Activated CD4-positive, alpha-beta T cell treated with anti-CD3 and anti-CD28 coated beads, Interleukin-2, amount 50 U/mL, for 24 hours (primary cell): ENCODE measurements at places on chromosomes 11 and 22.

DNA sequence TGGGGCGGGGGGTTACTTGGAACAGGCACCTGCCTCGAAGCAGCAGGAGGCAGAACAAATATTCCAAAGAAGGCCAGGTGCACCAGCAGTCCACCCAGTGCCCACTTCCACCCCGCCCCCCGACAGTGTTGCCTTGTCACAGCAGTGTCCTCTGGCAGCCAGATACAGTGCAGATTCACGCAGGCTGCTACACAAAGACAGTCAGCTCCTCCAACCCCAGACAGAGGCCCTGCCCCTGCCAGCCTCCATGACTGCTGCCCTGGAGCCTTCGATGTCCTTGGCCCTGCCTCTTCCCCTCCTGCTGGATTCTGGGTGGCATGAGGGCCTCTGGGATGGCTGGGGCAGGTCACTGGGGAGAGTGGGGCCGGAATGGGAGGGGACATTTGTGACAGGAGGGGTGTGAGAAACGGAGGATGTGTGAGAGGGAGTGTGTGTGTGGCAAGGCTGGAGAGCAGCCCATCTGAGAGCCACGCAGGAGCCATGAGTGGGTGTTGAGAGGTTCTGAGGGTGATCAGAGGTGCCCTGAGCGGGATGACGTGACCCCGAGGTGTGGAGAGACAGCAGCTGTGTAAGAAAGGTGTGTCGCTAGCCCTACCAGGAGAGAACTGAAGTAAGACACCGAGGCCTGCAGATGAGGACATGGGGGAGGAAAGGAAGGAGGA is 173.7 kb downstream of the CEP164 start:
- DNase-seq = no peak

GRCh38 chr11:118882491-118882890 is 1.2 kb upstream of the CXCR5 start:
- DNase-seq = no peak

DNA sequence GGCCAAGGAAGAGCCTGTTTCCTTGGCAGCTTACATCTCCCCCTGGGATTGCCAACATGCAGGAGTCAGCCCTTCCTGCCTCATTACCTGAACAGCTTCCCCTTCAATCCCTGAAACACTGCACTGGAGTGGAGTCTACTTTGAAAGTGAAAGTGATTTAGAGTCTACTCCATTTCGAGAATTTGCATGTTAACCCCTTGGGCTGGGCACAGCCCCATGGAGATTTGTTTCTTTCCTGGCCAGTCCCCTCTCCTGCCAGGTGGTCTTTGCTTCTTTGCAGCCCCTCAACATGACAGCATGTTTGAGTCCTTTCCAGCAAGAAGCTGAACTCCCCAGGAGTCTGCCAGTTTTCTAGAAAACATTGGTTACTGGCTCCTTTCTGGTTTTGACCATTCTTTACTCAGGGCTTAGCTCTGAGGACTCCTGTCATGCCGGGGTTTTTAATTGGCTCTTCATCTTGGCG is 59.9 kb downstream of the TRAF6 start:
- no peak for DNase-seq

DNA sequence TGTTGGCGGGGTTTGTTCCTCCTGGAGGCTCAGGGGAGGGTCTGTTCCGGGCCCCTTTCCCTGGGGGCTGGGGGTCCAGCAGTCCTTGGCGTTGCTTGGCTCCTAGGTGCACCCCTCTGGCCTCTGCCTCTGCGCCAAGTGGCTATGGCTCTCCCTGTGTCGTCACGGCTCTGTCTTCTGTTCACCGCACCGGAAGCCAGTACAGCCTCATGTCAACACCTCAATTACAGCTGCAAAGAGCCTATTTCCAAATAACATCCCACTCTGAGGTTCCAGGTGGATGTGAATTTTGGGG is 64.8 kb downstream of the CELSR1 start:
- DNase-seq = no peak

- DNase-seq = no peak
Observed at GRCh38 chr11:73155102-73155501, 13.0 kb upstream of the FCHSD2 start.

GRCh38 chr11:105979997-105980703 is 41.9 kb downstream of the MSANTD4 start:
- DNase-seq = no peak

GRCh38 chr11:72102631-72102945 is 509 bp downstream of the LAMTOR1 start:
- DNase-seq = no peak

DNA sequence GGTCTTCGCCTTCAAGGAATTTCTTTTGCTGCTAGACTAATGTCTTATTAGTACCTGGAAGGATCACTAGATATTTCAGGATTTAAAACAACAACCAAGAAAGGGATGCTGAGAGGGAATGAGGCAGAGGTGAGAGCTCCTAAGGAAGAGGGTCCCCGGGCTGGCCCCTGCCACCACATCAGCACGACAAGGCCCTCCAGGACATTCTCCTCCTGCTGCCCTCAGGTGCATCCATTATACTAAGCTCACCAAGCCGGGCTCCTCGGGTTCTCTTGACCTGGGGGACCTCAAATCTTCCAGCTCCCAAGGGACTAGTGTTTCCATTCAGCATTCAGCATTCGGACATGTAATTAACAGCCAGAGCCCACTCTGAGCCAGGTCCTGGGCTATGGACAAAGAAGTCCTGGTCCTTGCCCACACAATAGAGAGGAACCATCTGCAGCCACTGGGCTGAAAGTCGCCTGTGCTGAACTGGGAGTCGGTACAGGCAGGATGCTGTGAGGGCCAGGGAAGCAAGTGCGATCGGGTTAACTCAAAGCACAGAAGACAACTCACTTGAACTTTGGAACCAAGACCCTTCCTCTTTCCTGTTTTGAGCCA is 29.4 kb upstream of the OAF start:
- no peak for DNase-seq

DNA sequence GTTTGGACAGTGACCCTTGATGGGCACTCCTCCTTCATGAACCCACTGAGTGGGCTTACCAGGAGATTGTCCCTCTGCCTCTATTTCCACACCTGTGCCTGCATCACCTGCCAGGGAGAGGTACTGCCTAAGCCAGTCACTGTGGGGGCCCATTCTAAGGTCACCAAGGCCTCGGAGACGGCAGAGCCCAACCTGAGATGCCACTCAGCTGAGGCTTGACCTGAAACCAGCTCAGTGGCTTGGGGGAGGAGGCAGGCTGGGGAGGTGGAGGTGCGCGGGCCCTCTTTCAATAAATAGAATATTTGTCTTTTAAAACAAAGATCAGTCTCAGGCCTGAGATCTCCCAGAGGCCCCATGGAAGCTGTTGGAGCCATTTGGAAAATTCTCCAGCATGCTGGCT is 84.5 kb downstream of the DHCR7 start:
- no peak for DNase-seq

GRCh38 chr11:6604790-6605189 is 1.2 kb downstream of the ILK start:
- DNase-seq = no peak

- DNase-seq = peak; percentile 15
Observed at GRCh38 chr22:23376256-23376655, 195.9 kb downstream of the BCR start.

GRCh38 chr11:57601297-57601696 is 3.8 kb downstream of the SERPING1 start:
- no peak for DNase-seq

GRCh38 chr11:47732271-47732670 is 17.1 kb upstream of the AGBL2 start:
- no peak for DNase-seq

DNA sequence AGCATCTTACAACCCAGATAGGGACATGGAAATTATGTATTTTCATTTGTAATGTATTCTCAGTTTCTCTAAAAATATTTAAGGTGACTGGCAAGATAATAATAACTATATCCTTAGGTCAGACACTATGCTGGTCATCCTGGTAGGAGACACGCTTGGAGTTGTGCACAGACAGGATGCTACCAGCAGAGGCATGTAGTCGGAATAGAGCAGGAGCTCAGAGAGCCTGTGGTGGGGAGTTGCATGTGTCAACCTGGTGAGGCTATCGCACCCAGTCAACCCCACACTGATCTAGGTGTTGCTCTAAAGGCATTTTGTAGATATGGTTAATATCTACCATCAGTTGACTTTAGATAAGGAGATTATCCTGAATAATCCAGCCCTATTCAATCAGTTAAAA is 318.5 kb downstream of the MIAT start:
- no peak for DNase-seq

- peak; percentile 37 for DNase-seq
Observed at GRCh38 chr22:25062386-25063085, 110.0 kb downstream of the KIAA1671 start.

DNA sequence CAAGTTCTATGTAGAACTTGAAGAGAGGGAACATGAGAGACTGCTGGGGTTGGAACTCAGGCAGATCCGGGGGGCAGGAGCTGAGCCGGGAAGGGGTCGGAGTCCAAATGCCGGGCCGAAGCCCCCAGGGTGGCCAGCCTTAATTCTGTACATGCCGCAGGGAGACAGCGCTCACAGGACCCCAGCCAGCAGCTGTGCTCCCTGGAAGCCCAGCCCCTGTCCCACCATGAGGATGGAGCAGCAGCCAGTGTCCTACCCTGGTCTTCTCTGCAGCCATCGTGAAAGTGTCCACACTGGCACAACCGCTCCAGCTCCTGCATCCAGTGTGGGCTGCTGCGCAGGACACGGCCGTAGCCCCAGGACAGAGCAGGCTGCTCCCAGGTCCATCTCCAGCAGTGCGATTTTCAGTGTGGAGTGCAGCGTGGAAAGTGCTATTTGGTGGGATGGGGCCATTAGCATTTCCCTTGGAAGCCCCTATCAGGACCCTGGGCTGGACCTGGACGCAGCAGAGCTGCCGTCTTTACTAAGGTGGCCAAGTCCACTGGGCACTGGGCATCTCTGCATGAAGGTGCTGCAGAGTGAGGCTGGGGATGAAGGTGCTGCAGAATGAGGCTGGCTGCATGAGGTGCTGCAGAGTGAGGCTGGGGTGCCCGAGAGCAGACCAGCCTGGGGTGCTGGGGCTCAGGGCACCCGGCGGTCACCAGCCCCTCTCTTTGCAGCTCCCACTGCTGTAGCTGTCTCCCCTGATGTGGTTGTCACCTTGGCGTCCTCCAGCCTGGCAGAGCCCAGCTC is 737.4 kb downstream of the BRD1 start:
- DNase-seq = no peak

DNA sequence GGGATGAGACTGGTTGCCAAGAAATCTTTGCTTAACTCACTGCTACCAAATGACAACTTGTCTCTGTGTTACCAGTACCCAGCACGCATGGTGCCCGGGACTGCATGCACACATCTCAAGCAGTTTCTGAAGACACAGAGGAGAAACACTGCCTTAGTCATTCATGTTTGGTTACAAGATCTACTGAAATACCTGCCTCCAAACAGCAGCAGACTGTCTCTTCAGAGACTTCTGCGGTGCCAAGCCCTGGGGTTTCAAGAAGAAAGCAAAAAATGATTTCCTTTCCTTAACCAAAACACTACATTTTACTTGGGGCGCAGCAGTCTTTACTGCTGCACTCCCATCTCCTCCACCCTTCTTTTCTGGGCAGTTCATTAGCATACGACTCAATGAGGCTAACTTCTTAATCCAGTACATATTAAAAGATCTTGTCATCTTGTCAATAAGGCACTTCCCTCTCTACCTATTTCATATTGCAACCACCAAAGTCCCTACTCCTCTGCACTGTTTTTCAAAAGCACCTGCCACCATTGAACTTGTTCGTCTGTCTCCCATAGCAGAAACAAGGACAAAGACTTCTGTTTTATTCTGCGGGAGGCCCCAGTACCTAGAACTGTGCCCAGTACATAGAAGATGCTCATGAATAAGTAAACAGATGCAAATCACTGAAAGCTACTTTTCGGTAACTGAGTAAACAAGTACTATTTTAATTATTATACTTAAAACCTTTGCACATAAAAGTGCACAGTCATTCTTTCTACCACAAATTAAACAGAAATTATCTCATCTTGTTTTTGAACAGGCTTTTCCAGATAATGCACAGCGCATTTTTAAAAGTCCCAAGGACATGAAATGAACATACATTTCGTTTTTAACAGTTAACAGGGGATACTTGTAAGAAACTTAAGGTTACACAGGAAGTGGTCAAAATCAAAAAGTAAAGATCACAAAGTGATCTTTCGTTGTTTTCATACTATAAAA is 4.0 kb downstream of the NAP1L4 start:
- no peak for DNase-seq

- no peak for DNase-seq
Observed at GRCh38 chr11:69353696-69354544, 60.0 kb downstream of the MYEOV start.

DNA sequence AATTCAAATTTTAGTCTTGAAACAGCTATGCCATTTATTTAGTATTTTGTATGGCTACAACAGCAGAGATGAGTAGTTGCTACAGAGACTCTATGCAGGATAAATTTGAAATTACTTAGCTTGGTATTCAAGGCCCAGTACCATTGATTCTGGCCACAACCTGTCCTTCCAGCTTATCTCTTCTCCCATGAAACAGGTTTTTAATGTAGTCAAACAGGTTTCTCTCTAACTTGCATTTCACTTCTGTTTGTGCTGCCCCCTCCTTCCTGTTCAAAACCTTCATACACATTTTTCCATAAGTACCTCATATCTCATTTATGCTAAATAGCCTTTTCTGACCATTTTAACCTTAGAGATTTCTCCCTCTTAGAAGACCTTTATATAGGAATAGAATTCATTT is 3.3 kb downstream of the USP47 start:
- DNase-seq = no peak

DNA sequence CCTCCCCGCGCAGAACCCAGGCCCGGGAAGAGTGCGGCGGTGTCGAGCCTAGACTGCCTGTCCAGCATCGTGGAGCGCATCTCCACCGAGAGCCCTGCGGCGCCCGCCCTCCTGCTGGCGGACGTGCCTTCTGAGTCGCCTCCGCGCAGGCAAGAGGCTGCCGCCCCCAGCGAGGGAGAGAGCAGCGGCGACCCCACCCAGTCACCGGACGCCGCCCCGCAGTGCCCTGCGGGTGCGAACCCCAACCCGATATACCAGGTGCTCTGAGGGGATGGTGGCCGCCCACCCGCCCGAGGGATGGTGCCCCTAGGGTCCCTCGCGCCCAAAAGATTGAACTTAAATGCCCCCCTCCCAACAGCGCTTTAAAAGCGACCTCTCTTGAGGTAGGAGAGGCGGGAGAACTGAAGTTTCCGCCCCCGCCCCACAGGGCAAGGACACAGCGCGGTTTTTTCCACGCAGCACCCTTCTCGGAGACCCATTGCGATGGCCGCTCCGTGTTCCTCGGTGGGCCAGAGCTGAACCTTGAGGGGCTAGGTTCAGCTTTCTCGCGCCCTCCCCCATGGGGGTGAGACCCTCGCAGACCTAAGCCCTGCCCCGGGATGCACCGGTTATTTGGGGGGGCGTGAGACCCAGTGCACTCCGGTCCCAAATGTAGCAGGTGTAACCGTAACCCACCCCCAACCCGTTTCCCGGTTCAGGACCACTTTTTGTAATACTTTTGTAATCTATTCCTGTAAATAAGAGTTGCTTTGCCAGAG is 2.0 kb downstream of the MYOD1 start:
- no peak for DNase-seq

GRCh38 chr11:103662880-103663279 is 373.6 kb upstream of the DDI1 start:
- no peak for DNase-seq
